Effector CD4-positive, alpha-beta T cell (primary cell): ENCODE measurements at places on chromosomes 6 and 20.
A peak's percentile ranks its signal among the peaks of the same experiment; 100 is the strongest.

DNA sequence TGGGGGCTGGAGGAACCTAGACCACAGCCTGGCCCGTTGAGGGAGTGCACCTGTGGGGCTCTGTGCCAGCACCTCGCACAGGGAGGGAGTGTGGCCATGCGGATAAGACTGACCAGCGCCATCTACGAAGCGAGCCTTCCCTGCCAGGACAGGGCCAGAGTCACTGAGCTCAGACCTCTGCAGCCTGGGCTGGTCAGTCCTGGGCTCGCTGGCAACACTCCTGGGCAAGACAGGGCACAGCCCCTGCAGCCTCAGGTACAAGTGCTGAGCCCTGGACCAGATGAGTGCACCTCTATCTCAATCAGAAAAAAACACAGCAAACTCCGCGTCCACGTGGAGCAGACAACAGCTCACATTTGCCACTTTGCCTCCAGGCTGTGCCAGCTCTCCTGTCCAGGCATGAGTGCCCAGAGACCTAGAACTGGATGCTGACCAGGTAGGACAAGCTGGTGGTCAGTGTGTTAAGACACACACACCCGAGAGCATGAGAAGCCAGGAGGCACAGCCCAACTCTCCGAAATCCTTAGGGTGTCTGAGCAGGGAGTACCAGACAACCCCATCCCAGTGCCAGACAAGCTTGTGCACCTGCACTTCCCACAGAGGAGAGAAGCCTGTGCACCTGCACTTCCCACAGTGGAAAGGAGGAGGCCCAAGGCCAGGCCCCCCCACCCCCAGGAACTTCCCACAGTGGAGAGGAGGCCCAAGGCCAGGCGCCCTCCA is 4.9 kb downstream of the ARFRP1 start:
- DNase-seq, result no peak

DNA sequence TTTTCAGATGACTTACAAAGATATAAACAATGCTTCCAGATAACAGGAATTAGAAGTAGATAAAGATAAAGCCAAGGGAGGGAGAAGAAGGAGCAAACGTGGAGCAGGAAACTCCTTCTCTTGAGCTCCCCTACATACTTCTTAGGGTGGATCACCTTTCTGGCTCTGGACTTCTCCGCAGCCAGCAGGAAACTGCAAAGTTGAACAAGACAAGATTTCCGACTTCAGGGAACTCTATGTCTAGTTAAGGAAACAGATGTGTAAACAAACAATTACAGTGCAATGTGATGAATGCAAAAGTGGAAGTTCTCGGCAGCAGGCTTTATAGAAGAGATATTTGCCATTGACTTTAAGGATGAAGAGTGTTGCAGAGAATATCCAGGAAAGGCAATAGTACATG is 134.0 kb upstream of the MARCKS start:
- DNase-seq, result no peak

GRCh38 chr6:70415247-70415646 is 1.9 kb downstream of the FAM135A start:
- DNase-seq, result no peak

- DNase-seq, result no peak
Observed at GRCh38 chr20:59002874-59003399, 4.1 kb downstream of the CTSZ start.

DNA sequence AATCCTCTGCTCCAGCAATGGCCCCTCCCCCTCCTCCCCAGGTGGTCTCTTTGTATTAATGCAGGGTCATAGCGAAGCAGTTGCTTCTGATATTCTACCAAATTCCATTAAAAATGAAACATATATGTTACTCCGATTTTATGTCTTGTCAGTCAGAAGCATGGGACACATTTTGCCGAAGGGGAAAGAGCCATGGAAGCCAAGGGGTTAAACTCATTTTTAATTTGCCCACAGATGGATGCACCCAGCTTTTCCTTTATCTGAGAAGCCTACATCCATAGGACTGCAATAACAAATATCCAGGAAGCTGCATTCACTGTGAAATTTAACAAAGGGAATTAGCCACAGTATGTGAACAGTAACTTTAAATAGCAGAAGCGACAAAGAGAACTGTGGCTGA is 688.2 kb downstream of the QKI start:
- no peak for DNase-seq

DNA sequence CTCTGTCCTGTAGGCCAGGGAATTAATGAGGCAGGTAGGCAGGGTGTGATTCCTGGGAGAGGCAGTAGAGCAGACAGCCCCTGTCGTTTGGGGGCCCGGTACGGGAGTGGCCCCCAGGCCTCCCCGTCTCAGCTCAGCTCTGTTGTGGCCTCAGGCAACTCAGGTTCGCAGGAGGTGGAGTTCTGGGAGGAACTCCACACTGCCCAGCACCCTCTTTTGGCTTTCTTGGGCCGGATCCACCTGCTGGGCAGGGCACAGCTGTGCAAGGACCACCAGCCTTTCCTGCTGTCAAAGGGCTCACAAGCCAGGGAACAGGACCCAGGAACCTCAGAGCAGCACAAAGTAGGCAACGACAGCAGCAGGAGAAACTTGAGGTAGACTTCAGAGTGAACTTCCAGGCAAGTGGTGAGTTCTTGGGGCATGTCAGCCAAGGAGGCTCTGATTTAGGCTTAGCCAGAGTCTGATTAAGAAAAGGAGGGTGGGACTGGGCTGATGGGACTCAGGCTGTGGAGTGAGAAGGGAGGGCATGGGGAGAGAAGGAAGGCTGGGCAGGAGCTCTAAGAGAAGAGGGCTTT is 36.9 kb downstream of the RAB44 start:
- DNase-seq, result no peak

DNA sequence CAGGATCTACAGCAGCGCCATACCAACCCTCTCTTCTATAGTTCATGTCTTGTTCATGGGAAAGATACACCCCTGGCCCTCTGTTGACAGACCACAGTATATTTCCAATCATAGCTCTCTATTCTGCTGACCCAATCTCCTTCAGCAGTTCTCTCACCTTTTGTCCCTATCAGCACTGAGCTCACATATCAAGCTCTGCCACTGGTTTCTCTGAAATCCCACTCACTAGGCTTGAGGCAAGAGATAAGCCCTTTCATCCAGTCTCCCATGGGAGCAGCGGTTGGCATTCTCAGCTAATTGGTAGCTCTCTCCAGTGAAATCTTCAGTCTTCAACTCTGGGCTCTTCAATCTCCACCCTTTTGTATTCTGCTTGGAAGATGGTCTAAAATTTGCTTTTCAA is 313.4 kb downstream of the GJA1 start:
- no peak for DNase-seq

- DNase-seq, result no peak
Observed at GRCh38 chr6:7171733-7172132, 64.0 kb downstream of the RREB1 start.

- no peak for DNase-seq
Observed at GRCh38 chr6:149190224-149190831, 127.2 kb upstream of the TAB2 start.

- DNase-seq, result no peak
Observed at GRCh38 chr6:137514418-137514817, 20.2 kb upstream of the OLIG3 start.

- no peak for DNase-seq
Observed at GRCh38 chr20:53001498-53002301, 29.5 kb downstream of the TSHZ2 start.

DNA sequence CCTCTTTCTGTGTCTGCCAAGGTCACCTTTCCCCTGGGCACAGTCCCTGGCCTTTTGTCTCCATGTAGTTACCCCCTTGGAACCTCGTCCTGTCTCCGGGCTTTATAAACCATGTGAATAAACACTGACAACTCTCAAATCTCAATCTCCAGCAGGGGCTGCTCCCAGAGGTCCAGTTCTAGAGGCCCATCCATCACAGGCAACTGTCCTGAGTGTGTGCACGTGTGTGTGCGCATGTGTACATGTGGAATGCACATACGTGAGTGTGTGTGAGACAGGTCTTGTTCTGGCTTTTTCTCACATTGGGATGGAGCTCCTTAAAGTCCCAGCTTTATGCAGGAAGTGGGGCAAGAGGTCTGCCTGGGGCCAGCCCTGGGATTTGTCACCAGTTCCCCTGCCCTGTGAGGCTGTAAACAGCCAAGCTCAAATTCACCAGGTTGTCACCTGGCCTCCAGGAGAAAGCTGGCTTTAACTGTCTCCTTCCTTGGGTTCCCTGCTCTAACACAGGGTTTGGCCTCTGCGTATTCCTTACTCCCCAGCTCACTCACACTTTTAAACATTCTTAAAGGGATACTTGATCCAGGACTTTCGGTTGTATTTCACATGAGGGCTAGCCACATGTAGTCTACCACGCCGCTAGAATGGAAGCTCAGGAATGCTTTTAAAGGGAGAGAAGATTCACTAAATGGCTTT is 42.7 kb downstream of the RAMACL start:
- no peak for DNase-seq

GRCh38 chr6:46010771-46011170 is 4.9 kb downstream of the CLIC5 start:
- no peak for DNase-seq

DNA sequence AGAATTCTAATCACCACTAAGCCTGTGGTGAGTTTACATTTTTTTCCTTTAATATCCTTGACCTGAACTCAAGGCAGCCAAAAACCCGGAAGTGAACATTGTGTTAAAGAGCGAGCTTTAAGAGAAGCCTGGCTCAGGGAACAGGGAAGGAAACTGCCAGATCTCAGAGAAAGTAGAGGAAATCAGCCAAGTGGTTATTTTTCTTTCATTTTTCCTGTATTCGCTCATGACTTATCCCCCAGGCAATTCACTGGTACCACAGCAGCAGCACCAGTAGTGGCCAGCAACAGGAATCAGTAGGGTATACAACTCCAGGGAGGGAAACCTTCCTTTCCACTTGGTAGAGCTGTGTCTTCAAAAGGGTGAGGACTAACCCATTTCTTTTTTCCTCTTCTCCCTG is 89.6 kb upstream of the HMGCLL1 start:
- DNase-seq, result no peak

DNA sequence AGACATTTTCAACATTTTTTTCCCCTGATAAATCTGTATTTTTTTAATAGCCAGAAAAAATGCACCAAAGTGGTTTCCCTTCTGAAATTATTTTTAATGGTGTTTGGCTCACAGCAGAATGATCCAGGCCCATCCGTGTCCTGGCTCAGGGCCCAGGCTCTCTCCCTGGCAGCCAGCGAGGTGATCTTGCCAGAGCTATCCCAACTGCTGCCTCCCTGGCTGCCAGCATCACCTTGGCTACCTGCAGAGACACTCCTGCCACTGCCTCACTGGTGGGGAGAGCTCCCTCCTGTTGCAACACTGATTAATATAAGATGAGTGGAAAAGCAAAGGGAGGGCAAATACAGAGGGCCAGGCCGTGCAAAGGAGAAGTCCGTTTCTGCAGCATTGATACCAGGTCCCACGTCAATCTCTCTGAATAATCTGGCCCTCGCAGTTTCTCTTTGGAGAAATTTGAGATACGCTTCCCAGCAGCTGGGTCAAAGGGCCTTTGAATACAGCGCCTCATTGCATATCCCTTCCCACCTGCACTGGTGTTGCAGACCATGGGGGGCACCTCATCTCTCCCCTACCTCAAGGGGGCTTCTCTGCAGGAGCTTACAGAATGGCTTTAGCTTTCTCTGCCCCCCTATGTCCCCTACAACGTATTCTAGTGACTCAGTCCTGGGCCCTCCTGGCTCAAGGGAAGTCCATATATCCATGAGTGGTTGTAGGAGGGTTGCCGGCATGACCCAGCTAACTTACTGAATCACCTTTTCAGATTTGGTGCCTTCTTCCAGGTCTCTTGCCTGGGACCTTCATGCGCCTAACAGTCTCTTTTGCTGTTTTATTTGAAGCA is 12.8 kb upstream of the DSTN start:
- DNase-seq, result no peak

- DNase-seq, result peak; percentile 61
Observed at GRCh38 chr20:32538526-32538939, 46.6 kb downstream of the NOL4L start.

DNA sequence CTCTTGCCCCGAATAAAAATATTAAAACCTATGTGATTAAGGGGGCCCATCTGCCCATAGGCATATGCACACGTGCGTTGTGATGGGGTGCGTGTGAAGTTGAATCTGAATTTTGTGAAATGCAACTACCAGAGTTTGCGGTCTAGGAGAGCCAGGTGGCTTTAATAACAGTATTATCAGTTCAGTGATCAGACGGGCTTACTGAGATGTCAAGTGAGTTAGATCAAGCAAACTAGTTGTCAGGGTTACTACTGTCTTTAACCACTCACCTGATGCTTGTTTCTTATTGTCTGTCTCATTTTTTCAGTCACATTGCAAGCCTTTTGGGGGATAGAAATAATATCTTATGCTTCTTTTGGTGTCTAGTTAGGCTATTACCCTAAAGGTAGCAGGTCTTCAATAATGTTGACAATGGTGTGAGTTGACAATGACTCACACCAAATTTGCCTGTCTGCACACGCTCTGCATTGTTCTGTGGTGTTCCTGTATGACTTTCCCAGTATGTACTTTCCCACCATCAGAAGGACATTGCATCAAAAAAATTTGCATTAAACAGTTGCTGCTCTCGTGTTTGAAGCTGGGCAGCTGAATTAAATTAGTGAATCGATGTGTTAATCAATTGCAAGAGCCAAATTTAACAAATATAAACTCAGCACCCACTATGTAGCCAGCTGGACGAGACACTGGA is 103.1 kb upstream of the NAA20 start:
- DNase-seq, result no peak

DNA sequence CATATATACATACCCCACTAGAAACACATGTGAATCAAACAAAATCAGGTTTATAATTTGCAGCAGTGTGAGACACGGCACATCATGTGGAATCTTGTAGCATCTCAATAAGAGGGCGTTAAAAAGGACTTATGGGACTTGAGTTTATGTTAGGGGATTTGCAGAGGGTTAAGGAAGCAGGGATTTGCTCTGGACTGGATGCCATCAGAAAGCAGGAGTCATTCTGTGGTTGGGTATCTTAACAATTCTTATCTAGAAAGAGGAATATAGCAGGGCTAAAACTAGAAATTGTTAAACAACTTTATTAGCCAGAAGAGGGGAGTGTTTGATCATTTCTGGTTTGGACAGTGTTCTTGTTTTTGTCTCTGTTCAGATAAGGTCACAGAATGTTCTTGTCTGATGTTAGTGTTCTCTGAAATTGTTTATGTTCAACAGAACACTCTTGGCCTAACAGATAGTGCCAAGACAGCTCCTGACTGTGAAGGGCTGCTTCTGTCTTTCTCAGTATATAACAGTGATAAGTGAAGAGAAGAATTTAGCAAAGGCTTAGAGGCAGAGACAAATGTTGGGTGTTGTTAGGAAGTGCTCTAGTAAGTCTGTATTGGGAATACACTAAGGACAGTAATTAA is 39.2 kb downstream of the LIN28B start:
- no peak for DNase-seq

DNA sequence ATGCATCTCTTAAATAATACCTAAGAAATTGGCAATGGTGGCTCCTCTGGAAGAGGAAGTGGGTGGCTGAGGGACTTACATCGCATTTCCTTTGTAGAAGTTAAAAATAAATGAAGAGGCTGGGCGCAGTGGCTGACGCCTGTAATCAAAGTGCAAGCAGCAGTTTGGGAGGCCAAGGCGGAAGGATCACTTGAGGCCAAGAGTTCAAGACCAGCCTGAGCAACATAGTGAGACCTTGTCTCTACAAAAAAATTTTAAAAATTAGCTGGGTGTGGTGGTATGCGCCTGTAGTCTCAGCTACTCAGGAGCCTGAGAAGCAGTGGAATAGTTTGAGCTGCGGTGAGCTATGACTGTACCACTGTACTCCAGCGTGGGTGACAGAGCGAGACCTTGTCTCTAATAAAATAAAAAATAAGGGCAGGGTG is 12.2 kb upstream of the NCOA3 start:
- DNase-seq, result peak; percentile 28
